ENCODE measurements at places on chromosomes 7 and 10.

DNA sequence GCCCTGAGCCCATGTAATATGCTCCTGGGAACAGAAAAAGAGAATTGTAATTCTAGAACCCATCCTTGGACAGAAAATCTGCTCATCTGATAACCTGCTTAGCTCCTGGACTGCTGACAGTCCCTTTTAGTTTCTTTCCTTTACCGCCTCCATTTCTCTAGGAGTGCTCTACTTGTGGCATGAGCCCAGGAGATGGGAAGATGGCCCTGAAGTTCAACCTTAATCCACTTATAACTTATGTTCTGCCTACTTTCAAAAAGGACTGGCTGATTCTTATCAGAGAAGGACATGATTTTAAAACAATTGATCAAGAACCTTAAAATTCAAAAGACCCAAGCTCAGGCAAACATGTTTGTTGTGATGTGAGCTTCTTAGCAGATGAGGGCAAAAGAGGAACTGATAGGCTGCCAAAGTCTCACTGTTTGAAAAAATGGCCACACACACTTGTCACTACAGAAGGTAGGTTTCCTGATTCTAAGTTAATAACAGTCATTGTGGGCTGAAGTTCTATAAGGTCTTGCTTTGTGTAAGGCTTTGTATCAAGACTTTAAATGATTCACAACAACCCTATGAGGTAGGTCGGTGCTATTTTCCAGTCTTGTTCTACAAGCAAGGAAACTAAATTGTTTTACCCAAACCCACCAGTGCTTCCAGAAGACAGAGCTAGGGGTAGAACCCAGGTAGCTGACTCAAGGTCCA lies 94.3 kb upstream of the AFAP1L2 start:
- no peak for DNase-seq

DNA sequence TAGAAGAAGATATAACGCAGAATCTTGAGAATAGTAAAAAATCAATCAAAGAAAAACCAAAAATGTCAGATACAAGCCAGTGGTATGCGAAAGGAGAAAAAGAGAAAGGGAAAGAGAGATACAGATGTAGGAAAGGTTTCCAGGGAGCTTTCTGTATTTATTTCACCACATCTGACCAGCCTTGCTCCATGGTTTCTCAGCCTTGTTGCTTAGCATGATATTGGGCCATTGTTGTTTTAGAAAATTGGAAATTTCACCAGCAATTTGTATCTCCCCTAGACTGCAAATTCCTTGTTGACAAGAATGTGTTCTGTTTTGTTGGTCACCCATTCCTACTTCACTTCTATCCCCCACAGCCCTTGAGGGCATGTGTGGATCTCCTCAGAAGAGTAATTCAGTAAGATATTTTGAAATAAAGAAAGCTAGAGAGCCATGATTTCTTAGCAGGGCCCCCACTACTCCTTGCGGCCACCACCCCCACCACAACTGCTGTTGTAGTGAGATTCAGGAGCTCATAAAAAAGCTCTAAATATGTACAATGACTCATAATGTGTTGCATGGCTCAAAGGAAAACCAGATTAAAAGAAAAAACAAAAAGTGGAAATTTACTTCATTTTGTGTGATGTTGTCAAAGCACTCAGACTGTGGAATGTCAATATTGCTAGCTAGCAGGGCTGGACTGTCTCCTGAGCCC lies 138.7 kb downstream of the CHRM2 start:
- no peak for DNase-seq

DNA sequence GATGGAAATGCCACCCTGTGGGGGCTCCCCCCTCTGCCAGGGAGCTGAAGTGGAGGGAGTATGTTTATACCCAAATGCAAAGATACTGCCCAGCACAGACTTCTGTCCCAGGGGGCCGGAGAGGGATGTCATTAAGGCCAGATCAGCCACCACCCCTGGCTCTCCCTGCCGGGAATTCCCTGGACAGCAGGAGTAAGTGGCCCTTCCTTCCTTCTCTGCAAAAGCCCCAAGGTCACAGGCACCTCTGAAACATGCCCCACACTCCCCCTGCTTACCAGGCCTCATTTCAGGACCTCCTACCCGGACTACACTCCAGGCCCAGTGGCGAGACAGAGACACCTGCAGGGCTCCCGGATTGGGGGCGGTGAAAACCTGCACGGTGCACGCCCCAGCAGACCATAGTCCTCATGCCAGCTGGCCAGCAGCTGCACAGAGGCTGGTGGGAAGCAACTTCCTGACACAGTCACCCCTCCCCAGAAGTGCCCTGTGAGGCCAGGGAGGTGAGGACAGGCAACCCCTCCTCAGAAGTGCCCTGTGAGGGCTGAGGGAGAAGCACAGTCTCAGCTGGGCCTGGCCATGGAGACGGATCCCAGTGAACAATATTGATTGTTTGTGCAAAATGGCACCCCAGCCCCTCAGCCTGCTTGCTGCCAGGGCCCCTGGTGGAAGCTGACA lies 33.0 kb upstream of the RET start:
- no peak for DNase-seq

DNA sequence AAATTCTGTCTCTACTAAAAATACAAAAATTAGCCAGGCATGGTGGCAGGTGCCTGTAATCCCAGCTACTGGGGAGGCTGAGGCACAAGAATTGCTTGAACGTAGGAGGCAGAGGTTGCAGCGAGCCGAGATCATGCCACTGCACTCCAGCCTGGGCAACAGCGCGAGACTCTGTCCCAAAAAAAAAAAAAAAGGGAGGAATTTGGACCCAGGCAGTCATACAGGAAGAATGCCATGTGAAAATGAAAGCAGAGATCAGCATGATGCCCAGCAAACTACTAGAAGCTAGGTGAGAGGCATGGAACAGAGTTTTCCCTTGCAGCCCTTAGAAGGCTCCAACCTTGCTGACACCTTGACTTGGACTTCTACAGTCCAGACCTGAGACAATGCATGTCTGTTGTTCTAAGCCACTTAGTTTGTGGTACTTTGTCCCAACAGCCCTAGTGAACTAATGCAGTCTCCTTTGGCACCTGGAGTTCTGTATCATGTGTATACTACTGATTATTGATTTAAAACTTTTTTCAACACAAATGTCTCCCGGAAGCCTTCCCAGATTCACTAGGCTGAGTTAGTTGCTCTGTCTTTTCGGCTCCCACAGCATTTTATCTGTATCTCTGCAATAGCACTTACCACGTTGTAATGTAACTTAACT lies 10.2 kb upstream of the BAG3 start:
- no peak for DNase-seq

GRCh38 chr10:71836596-71836974 lies 14.5 kb downstream of the PSAP start:
- DNase-seq, result no peak

DNA sequence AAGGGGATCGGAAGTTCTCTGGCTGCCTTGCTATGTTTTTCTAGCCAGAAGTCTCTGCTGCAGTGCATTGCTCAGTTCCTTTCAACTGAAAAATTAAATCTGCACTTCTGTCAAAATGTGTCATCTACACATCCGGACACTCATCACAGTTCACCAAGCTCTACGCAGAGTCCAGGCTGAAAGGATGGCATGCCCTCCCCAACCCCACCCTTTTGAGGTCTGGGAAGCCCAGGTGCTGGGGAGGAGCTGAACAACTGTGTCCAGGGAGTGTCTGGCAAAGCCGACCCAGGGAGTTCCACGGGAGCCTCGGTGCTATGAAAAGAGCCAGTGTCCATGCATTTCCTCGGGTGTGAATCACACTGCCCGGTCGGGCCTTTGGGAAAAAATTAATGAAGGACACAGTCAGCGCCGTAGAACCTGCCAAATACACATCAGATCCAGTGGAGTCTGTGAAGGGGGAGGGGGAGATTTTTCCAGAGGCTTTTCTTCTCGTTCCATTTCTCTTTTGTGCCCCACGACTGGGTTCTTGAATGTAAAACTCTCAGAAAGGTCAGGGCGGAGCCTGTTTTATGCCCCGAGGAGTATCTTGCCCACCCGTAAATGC lies 757 bp upstream of the PALS2 start:
- DNase-seq, result no peak

DNA sequence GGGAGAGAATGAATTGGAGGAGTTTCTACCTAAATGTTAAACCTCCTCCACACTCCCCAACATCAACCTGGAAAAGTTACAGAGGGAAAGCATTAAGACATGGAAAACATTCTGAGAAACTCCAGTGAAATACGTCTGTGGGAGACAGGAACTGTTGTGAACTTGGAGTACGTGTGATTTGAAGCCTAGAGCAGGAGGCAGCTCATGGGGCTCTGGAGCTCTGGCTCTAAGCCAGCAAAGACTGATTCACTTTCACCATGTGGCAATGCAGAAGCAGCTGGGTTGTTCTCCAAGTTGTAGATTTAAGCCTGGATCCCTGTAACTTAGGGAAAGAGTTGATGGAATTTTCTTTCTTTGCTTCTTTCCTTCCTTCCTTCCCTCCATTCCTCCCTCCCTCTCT lies 503.2 kb downstream of the NRG3 start:
- DNase-seq, result no peak

GRCh38 chr10:60428387-60428737 lies 38.7 kb upstream of the ANK3 start:
- DNase-seq, result no peak

DNA sequence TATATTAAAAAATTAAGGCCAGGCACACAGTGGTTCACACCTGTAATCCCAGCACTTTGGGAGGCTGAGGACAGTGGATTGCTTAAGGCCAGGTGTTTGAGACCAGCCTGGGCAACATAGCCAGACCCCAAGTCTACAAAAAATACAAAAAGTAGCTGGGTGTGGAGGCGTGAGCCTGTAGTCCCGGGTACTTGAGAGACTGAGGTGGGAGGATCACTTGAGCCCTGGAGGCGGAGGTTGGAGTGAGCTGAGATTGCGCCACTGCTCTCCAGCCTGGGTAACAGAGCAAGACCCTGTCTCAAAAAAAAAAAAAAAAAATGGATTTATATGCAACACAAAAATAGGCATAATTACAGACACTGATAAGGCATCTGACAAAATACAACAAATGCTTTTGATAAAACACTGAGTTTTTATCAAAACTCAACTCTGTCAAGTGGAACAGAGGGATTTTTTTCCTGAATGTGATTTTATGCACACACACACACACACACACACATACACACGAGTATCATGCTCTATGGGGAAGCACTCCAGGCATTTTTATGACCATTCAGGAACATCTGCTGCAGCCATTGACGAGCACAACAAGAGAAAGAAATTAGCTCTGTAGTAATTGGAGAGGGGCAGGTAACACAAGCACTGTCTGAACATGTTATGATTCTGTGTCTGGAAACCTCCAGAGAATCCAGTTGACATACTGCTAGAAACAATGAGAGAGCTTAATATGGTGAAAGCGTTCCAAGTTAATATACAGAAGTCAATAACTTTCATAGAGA lies 193.1 kb downstream of the WDR37 start:
- DNase-seq, result no peak

DNA sequence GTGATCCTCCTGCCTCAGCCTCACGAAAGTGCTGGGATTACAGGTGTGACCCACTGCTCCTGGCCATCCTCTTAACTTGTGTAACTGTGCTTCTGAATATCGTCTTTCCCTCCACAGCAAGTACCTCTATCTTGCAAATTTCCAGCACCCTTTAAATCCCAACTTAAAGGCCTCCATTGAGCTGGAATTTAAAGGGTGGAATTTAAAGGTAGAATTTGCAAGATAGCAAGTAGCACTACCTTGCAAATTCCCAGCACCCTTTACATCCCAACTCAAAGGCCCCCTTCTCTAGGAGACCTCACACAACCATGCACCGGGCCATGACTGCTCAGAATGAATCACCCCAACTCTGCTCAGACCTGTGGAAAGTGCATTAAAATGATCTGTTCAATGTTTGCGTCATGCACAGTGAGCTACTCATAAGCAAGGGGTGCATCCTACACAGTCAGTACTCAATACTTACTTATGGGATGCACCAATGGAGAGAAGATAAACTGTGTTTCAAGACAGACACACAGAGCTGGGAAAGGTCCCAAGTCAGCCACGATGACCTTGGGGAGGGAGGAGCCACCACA lies 17.8 kb upstream of the SDK1 start:
- DNase-seq, result no peak

DNA sequence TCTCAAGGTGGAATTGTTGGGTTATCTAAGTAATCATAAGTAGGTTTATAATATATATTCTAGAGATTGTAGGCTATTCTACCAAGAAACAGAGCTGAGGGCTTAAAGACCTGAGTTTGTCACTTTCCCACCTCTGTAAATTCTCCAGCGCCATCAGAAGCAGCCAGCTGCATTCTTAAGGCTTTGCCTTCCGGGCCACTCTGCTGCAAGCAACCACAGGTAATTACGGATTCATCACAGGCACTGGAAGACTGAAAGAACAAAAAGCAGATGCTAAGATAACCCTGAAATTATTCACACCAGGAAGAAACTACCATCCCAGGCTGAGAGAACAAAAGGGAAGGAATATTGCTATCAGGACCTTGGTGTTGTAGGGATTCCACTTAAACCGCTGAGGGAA lies 137.8 kb upstream of the JCAD start:
- DNase-seq, result no peak

- no peak for DNase-seq
Observed at GRCh38 chr7:116777651-116778281, 84.6 kb upstream of the CAPZA2 start.

DNA sequence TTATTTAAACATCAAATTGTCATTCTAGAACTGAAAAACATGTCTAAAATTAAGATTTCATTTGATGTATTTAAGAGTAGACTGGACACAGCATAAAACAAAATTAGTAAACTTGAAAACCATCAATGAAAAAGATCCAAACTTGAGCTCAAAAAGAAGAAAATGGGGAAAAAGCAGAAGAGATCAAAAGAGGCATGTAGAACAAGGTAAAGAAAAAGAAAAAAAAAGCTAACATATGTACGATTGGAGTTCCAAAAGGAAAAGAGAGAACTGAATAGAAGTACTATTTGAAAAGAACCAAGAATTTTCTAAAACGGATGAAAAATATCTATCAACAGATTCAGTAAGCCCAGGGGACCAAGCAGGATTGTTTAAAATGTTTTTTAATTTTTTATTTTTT lies 3.6 kb downstream of the FBXL13 start:
- no peak for DNase-seq

- peak; percentile 36 for DNase-seq
Observed at GRCh38 chr10:70558871-70559810, 43.4 kb downstream of the PRF1 start.

- DNase-seq, result no peak
Observed at GRCh38 chr10:72948762-72949161, 5.8 kb downstream of the PLA2G12B start.

DNA sequence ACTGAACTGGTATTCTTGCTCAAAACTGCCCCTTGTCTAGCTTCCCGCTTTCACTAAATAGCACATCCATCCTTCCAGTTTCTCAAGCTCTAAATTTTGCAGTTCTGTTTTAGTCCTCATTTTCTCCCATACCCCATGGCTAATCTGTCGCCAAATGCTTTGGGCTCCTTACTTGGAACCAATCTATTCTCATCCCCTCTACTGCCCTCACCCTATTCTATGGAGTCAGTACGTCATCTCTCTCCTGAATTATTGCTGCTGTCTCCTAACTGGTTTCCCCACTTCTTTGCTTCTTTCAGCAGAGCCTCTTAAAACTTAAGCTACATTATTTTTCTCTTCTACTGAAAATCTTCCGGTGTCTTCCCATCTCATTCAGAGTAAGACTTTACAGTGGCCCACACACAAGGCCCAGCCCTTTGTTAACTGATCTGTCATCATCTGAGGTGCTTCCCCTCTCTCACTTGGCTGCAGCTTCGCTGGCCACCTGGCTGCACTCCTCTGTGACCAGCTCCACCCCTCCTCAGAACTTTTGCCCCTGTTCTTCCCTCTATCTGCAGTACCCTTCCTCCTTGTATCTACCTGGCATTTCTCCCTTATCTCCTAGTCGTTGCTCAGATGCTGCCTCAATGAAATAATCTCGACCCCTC lies 9.9 kb downstream of the STARD3NL start:
- DNase-seq, result no peak

- no peak for DNase-seq
Observed at GRCh38 chr7:55085511-55086412, 66.9 kb downstream of the EGFR start.
